DMS153 (cell line): ENCODE measurements at places on chromosomes 1 and 21.
A peak's percentile ranks its signal among the peaks of the same experiment; 100 is the strongest.

- peak; percentile 4 for DNase-seq
Observed at GRCh38 chr1:76562292-76562691, 305.0 kb upstream of the ST6GALNAC5 start.

DNA sequence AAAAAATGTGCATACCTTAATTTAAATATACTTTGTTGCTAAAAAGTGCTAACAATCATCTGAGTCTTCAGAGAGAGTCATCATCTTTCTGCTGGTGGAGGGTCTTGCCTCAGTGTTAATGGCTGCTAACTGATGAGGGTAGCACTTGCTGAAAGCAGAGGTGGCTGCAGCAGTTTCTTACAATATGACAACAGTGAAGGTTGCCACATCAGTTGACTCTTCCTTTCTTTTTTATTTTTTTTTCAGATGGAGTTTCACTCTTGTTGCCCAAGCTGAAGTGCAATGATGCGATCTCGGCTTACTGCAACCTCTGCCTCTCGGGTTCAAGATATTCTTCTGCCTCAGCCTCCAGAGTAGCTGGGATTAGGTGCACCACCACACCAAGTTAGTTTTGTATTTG is 2.6 kb upstream of the CFAP45 start:
- no peak for DNase-seq

DNA sequence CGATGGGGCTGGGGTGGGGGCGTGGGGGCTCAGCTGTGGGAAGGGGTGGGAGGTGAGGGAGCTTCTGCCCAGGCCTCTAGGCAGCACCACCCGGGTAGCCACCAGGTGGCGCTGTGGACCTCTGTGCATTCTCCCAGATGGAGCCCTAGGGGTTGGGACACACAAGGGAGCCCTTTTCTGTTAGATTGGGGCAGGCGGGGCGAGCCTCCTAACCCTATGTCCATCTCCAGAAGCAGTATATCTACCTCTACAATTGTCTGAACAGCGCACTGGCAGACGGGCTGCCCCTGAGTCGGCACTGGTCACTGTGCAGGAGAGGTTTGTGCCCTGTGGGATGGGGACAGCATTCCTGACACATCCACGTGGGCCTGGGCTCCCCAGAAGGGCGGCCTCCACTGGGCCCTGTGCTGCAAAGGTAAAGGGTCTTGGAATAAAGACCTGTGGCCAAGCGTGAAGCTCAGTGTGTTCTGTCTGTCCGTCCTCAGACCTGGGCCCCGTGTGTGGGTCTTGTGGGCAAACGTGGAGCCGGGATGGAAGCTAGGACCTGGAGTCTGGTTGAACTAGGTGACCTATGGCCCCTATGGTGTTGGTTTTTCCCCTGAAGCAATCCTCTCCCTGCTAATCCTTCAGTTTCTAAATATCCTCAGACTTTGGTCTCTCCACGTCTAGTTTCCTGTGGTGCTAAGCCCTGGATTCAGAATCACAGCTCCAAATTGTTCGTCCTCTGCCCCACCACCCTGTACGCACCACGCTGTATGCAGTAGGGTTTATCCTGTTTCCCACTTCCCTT is 4.4 kb upstream of the LGR6 start:
- DNase-seq, result no peak

DNA sequence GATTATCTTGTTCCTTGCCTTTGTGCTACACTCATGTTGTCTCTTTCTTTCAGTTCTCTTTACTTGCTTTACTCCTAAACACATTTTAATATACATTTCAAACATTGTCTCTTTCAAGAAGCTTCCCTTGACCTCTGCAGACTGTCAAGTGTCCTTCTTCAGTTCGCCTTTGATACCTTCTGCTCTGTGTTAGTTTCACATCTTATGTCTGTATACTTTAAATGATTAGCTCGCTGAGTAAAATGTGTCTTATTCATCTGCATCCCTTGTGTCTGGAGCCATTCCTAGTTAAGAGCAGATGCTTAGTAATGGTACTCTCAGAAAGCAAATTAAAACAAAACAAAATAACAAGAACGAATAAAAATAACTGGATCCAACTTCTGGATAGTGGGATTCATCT is 303.3 kb downstream of the S1PR1 start:
- DNase-seq, result no peak

- peak; percentile 55 for DNase-seq
Observed at GRCh38 chr1:47699492-47700235, 261.8 kb downstream of the FOXD2 start.

- DNase-seq, result no peak
Observed at GRCh38 chr1:153339802-153340201, 8.8 kb downstream of the PGLYRP4 start.

DNA sequence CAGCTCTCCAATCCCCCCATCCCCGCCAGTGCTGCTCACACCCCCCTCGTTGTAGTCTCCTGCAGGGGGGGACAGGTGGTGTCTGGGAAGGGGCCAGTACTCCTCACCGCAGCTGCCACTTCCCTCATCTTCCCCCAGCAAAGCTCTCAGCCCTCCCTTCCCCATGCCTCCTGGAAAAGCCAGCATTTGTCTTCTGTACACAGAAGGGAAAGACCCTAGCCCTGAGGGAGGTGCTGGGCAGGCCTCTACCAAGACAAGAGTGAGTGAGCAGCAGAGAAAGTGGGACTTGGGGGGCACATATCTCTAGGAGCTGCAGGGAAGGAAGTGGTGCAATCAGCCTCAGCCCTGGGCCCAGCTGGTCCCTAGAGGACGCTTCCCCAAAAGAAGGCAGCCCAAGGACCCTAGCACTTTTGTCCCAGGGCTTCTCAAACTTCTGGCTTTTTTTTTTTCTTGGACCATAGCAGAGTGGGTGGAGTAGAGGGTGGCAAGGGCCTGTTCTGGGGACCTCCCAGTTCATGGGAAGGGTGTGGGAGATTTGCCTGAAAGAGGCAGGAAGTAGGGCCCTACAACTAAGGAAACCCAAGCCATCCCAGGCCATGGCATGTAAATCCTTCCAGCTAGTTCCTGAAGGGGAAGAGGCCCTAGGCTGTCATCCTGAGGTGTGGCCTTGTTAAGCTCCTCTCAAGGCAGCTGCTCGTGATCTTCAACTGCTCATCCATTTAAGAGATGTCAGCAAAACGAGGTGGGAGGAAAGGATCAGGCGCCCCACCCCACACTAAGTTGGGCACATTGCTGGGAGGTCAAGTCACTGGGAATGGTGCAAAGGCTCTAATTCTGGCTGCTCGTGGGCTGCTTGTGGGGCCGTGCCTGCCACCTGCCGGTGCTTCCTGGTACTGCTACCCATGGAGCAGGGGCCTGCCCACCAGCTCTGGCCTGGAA is 12.6 kb downstream of the ZC3H12A start:
- DNase-seq, result peak; percentile 42

GRCh38 chr1:41599912-41600311 is 115.4 kb upstream of the EDN2 start:
- DNase-seq, result no peak

DNA sequence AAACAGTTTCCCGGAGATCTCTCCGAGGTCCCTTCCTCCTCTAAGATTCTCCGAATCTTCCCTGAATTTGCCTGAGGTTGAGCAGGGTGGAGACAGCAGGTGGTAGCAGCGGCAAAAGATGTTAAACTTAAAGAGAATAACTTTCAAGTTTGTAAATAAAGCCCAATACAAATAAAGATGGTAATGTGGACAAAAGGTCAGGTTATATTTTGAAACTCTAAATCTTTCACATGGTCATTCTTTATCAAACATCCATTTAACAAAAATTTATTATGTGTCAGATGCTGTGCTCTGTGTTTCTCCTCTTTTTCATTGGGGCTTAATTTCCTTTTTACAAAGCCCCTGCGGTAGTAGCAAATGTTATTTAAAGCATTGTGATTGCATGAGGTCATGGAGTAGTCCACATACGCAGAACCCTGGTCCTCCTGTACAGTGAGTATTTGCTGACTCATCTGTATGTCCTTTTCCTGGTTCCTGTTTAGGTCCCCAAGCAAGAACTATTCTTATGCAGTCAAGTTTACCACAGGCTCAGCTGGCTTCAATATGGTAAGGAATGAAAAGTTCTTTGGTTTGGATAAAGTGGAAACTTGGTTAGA is 119.2 kb downstream of the ITSN1 start:
- peak; percentile 46 for DNase-seq

GRCh38 chr1:85278853-85279314 is 2.5 kb upstream of the BCL10 start:
- DNase-seq, result no peak

DNA sequence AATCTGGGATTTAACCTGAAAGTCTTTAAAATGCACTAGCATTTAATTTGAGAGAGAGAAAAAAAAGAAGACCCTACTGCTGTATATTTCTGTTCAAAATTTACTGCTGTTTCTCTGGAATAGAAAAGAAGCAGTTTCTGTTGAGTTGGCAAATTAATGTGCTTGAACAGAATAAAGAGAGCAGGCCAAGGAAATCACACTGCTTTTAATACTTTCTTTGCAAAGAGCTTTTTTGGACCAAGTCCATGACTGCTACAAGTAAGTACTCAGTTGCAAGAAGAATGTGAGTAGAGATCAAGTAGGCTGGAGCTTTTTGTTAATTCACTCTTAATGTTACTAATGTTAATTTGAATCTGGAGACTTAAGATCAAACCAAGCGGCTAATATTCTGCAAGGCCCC is 336.2 kb upstream of the SGIP1 start:
- no peak for DNase-seq

DNA sequence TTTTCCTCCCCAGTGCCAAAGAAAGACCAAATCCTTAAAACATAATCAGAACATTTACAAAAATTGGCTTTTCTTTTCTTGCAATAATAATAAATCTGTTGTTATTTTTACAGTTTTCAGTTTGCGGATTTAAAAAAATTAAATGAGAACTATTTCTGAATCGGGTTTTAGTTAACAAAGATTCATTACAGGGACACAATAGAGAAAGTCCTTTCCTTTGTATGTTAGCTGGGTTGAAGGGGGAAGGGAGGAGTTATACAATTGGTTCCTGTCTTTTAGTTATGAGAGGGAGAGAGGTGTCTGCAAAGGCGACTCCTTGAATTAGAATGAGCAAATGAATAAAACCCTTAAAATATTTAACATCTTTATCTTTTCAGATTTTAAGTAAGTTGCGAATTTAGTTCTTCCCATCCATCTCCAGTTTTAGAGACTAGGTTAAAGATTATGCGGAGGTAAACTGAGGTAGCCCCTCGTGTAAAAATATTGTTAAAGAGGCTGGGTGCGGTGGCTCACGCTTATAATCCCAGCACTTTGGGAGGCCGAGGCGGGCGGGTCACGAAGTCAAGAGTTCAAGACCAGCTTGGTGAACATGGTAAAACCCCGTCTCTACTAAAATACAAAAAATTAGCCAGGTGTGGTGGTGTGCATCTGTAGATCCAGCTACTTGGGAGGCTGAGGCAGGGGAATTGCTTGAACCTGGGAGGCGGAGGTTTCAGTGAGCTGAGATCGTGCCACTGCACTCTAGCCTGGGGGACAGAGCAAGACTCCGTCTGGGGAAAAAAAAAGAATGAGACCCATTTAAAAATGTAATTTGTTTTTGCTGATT is 3.9 kb downstream of the SPEN start:
- no peak for DNase-seq

DNA sequence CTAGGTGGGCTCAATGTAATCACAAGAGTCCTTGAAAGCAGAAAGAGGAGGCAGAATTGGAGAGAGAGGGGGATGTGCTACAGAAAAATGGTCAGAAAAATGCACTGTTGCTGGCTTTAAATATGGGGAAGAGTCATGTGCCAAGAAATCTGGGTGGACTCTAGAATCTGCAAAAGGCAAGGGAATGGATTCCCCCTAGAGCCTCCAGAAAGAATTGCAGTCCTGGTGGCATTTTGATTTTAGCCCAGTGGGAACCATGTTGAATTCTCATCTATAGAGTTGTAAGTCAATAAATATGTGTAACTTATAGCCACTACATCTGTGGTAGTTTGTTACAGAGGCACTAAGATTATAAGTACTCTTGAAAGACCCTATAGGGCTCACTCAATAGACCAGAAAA is 210.3 kb downstream of the ASTN1 start:
- no peak for DNase-seq

GRCh38 chr1:12230549-12231275 is 882 bp downstream of the VPS13D start:
- no peak for DNase-seq

- no peak for DNase-seq
Observed at GRCh38 chr1:54159733-54160316, 7.0 kb upstream of the CDCP2 start.

GRCh38 chr1:95604771-95605170 is 370.8 kb downstream of the RWDD3 start:
- DNase-seq, result peak; percentile 59

GRCh38 chr1:25844536-25845337 is 14.5 kb downstream of the AUNIP start:
- DNase-seq, result no peak

- DNase-seq, result no peak
Observed at GRCh38 chr1:174550296-174550695, 102.5 kb downstream of the GPR52 start.

- no peak for DNase-seq
Observed at GRCh38 chr1:87120779-87121178, 206.3 kb downstream of the HS2ST1 start.

DNA sequence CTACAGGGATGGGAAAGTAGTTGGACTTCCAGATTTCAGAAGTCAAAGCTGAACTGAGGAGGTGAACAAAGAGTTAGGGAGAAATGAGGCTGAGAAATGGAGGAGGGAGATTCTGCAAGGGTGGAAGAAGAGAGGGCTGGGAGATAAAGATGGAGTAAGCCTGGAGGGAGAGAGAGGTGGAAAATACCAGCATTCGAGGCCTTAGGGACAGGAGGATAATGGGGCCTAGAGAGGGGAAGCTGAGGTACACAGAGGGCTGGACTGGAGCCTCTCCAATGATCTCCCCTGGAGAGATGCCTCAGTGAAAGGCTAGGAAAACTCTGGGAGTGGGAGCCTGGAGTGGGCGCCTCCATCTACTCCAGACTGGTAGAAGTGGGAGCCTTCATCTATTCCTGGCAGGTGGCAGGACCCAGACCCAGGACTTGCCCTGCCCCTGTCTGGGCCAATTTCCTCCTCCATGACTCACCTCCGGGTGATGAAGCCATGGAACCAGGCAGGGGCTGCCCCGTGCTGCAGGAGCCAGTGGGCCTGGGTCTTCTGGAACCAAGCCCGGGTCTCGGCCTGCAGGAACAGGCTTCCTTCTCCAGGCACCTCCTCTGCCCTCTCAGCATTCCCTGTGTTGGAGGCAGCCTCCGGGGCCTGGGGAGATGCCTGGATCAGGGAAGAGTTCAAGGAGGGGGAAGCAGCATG is 1.9 kb downstream of the SH2D2A start:
- no peak for DNase-seq

GRCh38 chr1:168920456-168921094 is 185.9 kb upstream of the ATP1B1 start:
- peak; percentile 62 for DNase-seq

DNA sequence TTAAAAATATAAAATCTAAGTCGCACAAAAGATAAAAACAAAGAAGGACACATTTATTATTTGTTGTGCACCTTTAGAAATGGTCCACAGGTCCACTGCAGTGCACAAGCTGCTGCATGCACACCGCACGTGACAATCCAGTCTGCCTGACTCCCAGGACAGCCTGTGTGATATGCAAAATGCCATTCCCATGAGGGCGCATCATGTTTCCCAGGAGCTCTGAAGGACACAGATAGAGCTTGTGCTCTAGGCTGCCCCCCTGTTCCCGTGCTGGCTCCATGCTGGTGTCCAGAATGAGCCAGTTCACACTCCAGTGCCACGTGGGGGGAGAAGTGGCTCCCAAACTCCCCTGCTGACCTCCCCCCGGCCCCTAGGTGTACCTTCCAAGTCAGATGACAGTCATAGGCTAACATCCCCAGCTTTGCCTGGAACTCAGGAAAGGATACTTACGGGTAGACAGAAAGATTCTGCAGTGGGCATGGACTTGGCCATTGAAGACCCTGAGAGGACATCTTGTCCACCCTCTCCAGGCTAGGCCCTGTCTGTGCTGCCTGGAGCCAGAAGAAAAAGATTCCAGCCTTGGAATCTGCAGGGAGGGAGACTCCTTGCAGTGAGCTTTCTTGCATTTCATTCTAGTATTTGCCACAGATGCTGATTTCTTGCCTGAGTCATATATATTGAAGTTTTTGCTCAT is 26.3 kb downstream of the RAB7B start:
- peak; percentile 93 for DNase-seq
